ENCODE measurements at places on chromosomes 2 and 18.

DNA sequence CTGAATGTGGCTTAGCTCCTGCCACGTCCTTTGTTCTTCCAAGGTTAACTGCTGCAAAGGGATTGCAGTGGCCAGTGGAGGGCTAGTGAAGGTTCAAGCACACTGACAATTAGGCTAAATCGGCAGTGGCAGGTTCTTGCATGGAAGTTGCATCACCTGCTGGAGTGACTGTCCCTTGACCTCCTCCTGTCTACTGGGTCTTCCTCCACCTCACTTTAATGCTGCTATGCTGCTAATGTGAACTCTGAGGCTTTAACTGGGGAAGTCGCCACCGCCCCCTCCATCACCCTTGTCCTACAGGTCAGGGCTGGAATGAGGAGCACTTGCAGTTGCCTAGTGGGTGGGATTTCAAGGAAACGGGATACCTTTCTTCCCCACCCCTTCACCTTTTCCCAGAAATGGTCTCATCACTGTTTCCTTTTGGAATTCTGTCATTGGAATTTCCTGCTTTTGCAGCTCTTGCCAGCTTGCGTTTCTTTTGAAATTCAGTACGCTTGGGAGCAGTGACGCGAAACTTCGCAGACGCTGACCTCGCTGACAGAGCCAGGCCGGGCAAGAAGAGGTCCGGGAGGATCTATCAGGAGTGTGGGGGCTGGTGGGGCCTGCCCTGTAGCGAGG, 150.3 kb downstream of the SH3RF3 start:
- DNase-seq = no peak

DNA sequence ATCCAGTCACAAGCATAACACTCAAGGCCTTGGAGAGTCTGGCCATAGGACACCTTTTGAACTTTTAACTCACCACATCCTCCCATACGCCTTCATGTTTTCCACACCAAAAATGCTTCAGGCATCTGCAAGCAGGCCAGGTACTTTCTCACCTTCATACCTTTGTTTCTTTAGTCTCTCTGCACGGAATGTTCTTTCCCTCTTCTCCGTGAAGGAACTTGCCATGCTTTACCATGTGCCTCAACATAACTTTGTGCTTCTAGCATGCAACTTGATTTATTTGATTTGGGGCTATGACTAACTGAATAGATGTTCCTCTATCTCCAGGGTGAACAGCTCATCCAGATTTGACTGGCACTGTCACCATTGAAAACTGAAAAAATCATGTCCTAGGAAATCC, 141.7 kb upstream of the ACVR2A start:
- no peak for DNase-seq

DNA sequence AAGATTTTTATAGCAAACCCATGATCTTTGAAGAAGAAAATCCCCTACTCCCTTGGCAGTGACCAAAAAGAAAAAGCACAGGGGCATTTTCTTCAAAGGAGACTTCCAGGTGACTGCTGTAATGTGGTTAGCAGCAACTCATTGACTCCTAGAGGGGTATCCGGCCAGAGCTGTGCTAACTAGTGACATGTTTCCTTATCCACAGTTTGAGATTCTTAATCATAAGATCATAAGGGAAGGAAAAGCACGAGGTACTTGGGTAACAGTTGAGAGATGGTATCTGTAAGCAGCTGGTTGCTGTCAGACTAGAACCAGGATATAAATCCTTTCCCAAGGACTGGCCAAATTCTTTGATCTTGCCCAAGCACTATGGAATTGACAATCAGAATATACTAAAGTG, 124.7 kb downstream of the MREG start:
- no peak for DNase-seq

- DNase-seq = no peak
These were observed 58.7 kb downstream of the L3MBTL4 start for GRCh38 chr18:6355789-6356589.

DNA sequence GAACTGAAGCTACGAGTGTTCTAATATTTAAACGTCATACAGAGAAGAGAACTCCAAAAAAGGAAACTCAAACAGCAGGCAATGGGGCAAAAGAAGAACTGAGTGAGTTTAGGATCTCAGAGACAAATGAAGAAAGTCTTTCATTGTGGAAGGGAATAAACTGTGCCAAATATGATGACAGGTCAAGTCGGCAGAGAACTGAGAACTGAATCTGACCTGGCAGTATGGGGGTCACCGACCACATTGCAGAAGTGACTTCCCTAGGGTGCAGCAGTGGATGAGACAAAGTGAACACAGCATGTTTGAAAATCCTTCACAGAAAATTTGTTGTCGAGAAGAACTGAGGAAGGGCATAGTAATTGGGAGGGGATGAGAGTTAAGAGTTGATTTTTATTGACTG, 55.9 kb downstream of the TTC21B start:
- no peak for DNase-seq

DNA sequence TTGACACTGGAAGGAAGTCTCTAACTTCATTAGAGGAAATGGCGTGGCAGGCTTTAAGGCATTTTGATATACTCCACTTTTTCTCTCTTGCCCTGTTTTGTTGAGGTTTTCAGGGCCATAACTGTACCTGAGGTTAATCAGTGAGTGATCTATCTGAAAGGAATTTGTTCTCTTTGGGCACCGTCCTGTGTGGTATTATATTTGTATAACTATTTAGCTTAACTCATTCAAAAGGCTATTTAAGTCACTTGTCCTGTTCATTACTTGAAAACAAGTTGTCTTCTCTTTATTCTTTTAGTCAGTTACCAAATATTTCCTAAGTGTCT, 180.4 kb downstream of the NEDD4L start:
- no peak for DNase-seq

All from stimulated activated CD4-positive, alpha-beta T cell treated with anti-CD3 and anti-CD28 coated beads, Interleukin-2, amount 100 ng/mL, for 4 hours (primary cell).